ENCODE measurements at places on chromosomes 12 and 14.

DNA sequence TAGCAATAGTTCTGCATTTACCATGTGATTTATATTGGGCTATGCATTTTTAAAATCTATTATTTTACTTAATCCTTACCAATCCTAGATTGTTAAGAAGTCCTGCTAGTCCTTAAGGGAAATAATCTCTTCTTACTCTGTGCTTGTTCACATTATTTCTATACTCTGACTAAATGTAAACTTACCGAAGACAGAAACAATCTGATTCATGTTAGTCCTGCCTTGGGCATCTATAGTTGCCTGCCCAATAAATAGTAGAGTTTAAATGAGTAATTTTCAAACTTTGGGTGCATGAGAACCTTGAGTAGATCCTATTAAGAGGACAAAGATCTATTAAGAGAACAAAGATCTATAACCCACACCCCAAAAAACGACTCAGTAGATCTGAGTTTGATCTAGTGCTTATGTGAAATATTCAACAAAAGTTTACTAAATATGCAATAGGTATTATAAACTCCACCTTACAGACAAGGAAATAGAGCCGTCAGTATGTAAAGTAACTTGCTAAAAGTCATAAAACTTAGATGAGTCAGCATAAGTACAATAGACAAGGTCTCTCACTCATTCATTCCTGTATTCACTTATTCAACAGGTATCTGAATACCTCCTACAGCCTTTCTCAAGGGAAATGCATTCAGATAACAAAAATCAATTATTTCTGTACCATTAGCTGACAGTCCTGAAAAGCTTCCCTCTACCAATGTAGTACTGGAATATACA is 127.6 kb downstream of the PAWR start:
- DNase-seq, result no peak

DNA sequence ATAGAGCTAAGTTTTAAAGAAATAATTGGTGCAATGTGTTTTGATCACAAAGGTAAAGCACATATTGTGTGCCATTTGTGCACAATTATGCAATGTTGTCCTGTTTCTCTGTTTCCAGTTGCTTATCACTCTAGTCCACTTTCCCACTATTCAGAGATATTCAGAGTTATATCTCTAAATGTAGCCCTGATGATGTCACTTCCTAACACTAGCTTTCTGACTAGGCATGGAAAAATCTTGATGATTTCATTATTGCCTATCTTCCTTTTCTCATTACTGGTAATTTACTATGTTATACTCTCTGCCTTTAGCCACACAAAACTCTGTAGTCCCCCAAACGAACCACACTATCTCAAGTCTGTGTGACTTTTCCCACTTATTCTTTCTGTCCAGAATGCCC is 221.2 kb downstream of the TRHDE start:
- DNase-seq, result no peak

- DNase-seq, result no peak
Measured at GRCh38 chr12:42760550-42760949, 171.0 kb upstream of the PRICKLE1 start.

GRCh38 chr14:92926180-92926845 is 3.4 kb downstream of the CHGA start:
- no peak for DNase-seq

- no peak for DNase-seq
Measured at GRCh38 chr12:23911574-23911973, 37.9 kb downstream of the SOX5 start.

- DNase-seq, result no peak
Measured at GRCh38 chr12:106714926-106715325, 59.6 kb upstream of the RIC8B start.

DNA sequence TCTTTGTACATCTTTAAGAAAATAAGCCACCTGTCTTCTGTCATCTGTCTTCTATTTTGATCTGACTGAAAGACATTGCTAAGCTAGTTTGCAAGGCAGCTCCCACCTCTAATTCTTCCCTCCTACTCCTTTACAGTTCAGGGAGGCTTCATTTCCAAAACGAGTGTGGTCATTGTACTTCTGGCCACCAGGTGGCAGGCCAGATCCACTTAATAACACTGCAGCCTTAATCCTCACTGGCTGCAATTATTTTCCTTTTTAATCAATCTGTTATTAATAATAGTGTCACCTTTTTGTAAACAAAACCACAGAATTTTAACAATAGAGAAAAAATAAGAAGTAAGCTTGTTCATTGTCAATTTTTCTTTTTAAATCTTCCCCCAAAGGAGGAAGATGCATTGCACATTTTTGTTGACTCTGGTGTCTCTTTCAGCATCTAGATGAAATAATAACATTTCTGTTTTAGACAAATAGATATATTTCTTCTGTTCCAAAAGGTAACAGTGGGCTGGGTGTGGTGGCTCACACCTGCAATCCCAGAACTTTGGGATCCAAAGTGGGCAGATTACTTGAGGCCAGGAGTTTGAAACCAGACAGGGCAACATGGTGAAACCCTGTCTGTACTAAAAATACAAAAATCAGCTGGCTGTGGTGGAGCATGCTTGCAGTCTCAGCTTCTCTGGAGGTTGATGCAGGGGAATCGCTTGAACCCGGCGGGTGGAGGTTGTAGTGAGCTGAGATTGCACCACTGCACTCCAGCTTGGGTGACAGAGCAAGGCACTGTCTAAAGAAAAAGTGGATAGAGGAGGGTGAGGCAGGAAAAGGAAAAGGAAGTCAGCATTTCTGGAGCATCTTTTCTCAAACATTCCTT is 23.3 kb downstream of the GABARAPL1 start:
- DNase-seq, result peak; percentile 25

Data from fibroblast of lung (primary cell).